NT2/D1 (cell line): ENCODE measurements at places on chromosomes 3 and 15.
A peak's percentile ranks its signal among the peaks of the same experiment; 100 is the strongest.

GRCh38 chr3:141081141-141081795 lies 30.1 kb downstream of the SPSB4 start:
- peak; percentile 84 for DNase-seq

DNA sequence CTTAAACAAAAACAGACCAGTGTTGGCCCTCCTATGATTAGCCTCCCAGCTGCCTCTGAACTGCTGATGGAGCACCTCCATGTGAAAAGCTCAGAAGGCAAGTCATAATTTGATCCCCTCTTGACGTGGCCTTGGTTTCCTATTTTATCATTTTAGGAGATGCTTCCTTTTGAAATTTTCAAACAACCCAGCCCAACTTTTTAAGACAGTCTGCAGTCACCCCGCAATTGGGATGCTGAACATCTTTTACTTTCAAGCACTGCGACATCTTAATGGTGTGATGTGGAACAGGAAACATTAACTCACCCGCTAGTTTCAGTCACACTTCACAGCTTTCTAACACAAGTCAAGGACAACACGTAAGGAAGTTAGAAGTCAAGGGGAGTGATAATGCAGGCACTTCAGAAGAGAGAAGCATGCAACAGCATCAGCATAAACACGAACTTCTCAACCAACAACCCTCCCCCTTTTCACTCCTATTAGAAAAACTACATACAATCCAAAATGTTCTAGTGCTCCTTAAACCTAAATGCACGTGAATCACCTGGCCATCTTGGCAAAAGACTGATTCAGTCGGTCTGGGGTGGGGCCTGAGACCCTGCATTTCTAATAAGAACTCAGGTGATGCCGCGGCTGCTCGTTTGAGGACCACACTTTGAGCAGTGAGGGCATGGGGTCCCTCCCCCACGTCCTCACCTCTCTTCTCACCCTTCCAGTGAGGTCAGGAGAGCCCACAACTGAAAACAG lies 161.5 kb downstream of the FOXP1 start:
- DNase-seq, result no peak

DNA sequence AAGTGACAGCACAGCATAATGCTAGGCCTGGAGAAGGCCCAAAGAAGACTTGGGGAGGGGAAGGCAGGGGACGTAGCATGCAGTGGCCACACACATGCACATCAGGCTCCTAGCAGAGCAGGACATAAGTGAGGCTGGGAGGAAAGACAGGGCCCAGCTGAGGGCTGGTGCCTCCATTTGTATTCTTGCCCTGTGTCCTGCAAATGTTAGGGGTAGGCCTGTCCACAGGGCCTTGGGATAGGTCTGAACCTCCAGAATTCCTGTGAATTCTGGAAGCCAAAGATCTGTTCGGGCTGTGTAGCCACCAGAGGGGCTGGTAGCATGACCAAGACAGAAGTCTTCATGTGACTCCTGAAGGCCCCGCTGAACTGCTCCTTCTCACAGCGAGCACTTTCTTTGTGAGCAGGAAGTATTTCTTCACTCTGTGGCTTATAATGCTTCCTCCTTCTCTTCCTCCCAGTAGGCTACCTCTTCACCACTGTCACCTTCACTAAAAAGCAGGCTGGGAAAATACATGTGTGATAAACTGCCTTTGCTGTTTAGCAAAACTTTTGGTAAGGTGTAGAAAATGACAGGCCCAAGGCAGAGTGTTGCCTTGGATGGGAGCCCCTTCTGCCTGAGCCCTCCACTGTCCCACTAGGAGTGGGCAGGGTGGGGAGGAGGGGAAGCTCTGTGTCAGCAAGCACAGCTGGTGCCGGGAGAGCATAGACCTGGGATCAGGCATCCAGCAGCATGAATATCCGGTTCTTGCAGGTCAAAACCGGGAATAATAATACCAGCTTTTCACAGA lies 8.4 kb downstream of the CERS3 start:
- no peak for DNase-seq

DNA sequence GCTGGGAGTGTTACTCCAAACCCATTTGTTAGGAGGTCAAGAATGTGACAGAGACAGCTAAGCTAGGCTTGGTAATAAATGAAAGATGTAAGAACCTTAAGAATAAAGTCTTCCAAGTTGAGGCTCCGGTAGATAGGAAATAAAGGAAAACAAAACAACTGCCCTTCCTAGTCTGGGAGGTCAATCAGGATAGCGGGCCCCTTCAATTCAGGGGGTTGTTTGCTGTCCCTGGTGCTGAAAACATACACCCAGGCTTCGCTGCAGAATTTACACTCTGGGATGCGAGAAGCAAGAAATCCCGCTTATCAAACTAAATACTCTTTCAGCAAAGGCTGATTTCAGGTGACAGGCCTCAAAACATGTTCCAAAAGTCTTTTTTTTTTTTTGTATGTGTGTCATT lies 393.4 kb downstream of the NTRK3 start:
- peak; percentile 27 for DNase-seq

GRCh38 chr3:39038165-39038564 lies 13.6 kb downstream of the SCN11A start:
- DNase-seq, result no peak
